ENCODE measurements at places on chromosomes 6 and 20. TPM values are rescaled to one million over a fixed set of nuclear protein-coding genes. Genes with fewer than 3 reads are reported as not detected.

- H3K27me3 ChIP-seq: peaks cover 4% of the 10 kb centered on the region
- DNase-seq: no peak
- H3K36me3 ChIP-seq: no peaks in the 10 kb centered on the region
- no peak overlapping the region for H3K4me3 ChIP-seq
- no peak overlapping the region for H3K27ac ChIP-seq
These were observed 33.3 kb downstream of the CPNE5 start for GRCh38 chr6:36805917-36806316.

DNA sequence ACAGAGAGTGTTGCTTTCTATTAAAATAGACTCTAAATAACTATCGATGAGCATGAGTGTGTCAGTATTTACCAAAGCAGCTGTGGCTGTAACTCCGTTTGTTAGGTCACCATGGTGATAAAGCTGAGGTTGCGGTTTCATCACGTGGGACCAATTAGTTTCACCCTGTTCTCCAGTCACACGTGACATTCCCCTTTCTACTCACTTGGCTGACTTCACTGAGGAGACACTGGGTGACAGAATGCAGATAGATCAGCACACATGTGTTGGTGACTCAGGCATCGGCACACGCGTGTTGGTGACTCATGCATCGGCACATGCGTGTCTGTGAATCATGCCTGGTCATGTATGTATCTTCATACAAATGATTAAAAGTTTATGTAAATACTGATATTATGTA lies 285.4 kb downstream of the THBS2 start:
- H3K4me1 ChIP-seq: no peaks in the 10 kb centered on the region
- H3K36me3 ChIP-seq: no peaks in the 10 kb centered on the region
- no peak overlapping the region for H3K4me3 ChIP-seq
- H3K27me3 ChIP-seq: no peaks in the 10 kb centered on the region
- DNase-seq: peak; percentile 57

- peak overlapping the region; percentile 47 for H3K4me3 ChIP-seq
- DNase-seq: peak; percentile 91
- H3K27me3 ChIP-seq: no peaks in the 10 kb centered on the region
- H3K36me3 ChIP-seq: no peaks in the 10 kb centered on the region
- H3K27ac ChIP-seq: peak overlapping the region; percentile 55
These were observed 48.1 kb downstream of the NOL4L start for GRCh38 chr20:32536851-32537656.

DNA sequence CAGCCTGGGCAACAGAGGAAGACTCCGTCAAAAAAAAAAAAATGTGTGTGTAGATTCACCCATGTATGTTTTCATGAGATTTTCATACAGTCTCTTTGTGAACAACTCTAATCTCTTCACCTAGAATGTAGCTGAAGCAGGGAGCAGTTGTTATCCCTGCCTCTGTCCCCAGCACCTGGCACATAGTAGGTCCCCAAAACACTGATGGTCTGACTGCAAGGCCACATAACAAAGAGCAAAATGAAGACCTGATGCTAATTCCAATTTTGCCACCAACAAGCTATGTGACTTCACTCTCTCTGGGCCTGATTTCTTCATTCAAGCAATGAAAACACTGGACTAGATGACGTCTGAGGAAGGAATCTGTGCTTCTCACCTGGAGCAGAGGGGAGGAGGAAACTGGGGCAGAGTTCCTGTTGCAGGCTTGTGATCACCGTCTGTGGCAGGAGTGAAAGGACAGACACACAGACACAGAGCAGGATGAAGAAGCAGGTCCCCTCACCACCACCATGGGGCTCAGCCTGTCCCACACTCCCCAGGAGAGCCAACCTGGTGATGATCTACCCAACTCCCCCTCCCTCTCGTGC lies 4.6 kb downstream of the SLC44A4 start:
- no peak overlapping the region for H3K4me3 ChIP-seq
- no peak for DNase-seq
- H3K36me3 ChIP-seq: no peaks in the 10 kb centered on the region
- H3K27ac ChIP-seq: peak overlapping the region; percentile 65
- H3K27me3 ChIP-seq: no peaks in the 10 kb centered on the region
- H3K4me1 ChIP-seq: peaks cover 14% of the 10 kb centered on the region

- H3K4me3 ChIP-seq: no peak overlapping the region
- no peaks in the 10 kb centered on the region for H3K27me3 ChIP-seq
- H3K36me3 ChIP-seq: no peaks in the 10 kb centered on the region
- peaks cover 32% of the 10 kb centered on the region for H3K4me1 ChIP-seq
- no peak for DNase-seq
- H3K27ac ChIP-seq: peak overlapping the region; percentile 87
These were observed 198.3 kb downstream of the BCAS1 start for GRCh38 chr20:53872081-53872541.

DNA sequence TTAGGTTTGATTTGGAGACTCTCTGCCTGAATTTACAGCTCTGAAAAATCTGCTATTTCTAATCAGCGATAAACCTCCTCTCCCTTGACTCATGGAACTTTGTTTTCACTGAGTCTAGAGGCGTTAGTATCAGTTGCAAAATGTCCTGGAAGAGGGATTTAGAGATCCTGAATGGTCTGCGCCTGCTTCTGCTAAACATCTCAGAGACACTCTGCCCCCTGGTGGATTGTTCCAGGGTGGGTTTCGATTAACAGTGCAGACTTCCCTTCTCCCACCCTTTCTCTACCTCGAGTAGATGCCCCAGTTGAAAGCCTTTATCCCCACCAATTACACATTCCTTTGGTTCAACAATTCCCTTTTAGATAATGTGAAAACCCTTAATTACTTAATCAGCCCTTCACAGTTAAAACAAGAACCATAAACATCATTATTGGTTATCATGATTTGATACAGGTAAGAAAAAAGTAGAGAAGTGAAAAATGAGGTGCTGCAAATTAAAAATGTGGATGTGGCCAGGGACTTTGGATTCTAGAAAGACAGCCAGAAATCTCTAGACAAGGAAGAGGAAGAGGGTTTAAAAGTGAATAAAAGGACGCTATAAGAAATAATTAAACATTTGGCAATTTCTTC lies 5.5 kb downstream of the HTR1B start:
- no peak overlapping the region for H3K4me3 ChIP-seq
- peaks cover 24% of the 10 kb centered on the region for H3K27me3 ChIP-seq
- peak; percentile 43 for DNase-seq
- no peaks in the 10 kb centered on the region for H3K36me3 ChIP-seq

DNA sequence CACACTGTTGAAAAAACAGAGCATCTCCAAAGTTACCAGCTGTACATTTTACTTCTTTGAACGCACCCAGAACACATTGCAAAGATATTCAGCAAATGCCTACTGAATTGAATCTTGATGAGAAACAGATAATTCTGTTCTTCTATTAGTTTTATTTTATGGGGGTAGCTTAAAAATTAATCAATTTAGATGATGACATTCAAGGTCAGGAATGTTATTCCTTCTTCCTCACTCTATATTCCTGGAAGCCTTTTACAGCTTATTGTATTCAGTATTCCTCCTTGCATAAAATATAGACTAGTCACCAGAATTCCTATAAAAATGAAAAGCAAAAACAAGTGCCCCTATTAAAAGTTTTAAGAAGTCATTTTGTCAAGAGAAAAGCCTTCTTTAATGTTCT lies 21.4 kb upstream of the GMDS start:
- H3K27ac ChIP-seq: no peak overlapping the region
- H3K36me3 ChIP-seq: peaks cover 28% of the 10 kb centered on the region
- H3K4me1 ChIP-seq: no peaks in the 10 kb centered on the region
- H3K4me3 ChIP-seq: no peak overlapping the region

- H3K36me3 ChIP-seq: no peaks in the 10 kb centered on the region
- no peak overlapping the region for H3K4me3 ChIP-seq
- no peaks in the 10 kb centered on the region for H3K27me3 ChIP-seq
- DNase-seq: no peak
These were observed 652.8 kb upstream of the CITED2 start for GRCh38 chr6:140027219-140027618.

Gene GPR6
- not detected for total RNA-seq

DNA sequence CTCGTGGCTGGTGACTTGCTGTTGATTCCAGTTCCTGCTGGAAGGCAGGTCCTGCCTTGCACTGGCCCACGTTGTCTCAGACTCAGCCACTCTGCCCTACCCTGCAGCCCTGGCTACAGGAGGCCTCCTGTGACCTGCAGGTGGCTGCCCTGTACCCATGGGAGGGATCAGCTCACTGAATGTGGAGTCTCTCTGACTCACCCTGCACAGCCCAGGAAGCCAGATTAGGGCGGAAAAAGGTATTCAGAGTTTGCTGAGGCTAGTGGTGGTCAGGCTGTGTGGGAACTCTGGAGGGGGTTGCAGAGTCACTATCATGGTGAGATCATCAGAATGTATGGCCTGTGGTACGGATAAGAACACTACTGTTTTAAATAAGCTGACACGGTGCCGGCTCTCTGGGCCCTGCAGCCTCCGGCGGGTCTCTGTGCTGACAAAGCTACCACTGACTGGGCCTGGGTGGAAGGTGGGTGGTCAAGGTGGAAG lies 24.7 kb upstream of the PYGB start:
- H3K4me3 ChIP-seq: no peak overlapping the region
- H3K27ac ChIP-seq: peak overlapping the region; percentile 24
- peak; percentile 71 for DNase-seq
- peaks cover 25% of the 10 kb centered on the region for H3K4me1 ChIP-seq
- no peaks in the 10 kb centered on the region for H3K27me3 ChIP-seq

Gene RIMS4
- not detected for total RNA-seq

DNA sequence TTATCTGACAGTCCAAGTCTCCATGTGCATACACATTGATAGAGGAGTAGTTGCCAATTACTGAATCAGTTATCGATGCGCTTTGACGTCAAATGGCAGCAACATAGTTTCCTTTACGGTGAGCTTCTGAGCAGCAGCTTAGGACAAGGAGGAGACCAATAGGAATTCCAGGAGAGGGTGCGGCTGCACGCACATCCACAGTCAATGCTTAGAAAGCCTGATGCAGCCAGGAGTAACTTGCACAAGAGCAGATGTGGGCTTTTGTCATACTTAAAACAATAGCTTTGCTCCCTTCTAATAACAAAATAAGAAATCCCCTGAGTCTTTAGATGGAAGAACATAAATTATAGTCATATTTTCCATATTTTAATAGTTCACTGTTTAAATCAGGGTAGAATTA lies 442.1 kb downstream of the BCKDHB start:
- no peak overlapping the region for H3K27ac ChIP-seq
- H3K27me3 ChIP-seq: no peaks in the 10 kb centered on the region
- no peak for DNase-seq
- H3K4me3 ChIP-seq: no peak overlapping the region

Gene SMLR1
- total RNA-seq: not detected

Gene DHX16
- 144 TPM for total RNA-seq

Gene CAP2
- total RNA-seq: 4.8 TPM

- no peak overlapping the region for H3K4me3 ChIP-seq
- H3K27me3 ChIP-seq: no peaks in the 10 kb centered on the region
- H3K4me1 ChIP-seq: no peaks in the 10 kb centered on the region
- no peaks in the 10 kb centered on the region for H3K36me3 ChIP-seq
- no peak for DNase-seq
- no peak overlapping the region for H3K27ac ChIP-seq
These were observed 47.4 kb downstream of the HDAC2 start for GRCh38 chr6:113923526-113923925.

Gene SCRT2
- total RNA-seq: not detected

DNA sequence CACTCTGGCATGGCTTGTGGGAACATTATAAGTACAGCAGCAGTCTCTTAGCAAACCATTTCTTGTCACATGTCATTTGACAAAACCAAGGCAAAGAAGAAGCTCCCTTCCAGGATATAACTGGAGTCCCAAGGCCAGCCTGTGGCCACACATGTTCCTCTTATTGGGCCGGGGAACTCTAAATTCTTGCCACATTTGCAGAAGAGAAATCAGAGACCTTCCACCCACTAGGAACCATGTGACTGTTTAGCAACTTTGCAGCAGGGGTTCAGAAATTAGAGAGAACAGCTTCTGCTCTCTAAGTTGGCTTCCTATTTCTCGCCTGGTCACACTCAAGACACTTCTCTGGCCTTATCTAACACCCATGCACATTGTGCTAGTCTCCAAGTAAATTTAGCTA lies 20.4 kb upstream of the MEP1A start:
- H3K4me3 ChIP-seq: no peak overlapping the region
- DNase-seq: peak; percentile 13
- H3K36me3 ChIP-seq: no peaks in the 10 kb centered on the region
- H3K4me1 ChIP-seq: no peaks in the 10 kb centered on the region
- H3K27ac ChIP-seq: peak overlapping the region; percentile 8

DNA sequence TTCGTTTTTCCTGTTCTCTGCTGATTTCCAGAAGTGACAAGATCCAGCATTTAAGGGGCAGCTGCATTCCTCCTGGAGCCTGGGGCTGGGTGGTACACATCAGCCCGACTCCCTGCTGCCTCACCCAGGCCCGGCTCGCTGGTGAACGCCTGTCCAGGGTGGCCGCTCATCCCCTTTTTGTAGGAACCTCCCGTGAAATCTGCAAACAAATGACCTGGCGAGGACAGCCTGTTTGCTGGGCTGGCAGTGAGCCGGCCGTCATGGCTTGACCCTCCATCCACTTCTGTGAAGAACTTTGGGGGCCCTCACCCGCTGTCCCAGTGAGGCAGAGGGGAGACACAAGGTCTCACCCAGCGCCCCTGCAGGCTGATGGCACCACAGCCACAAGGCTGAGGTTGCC lies 39.0 kb downstream of the PYGB start:
- peak; percentile 5 for DNase-seq
- H3K27ac ChIP-seq: no peak overlapping the region
- H3K4me3 ChIP-seq: no peak overlapping the region
- no peaks in the 10 kb centered on the region for H3K27me3 ChIP-seq
- H3K36me3 ChIP-seq: peaks cover 71% of the 10 kb centered on the region

Gene CARMIL1
- 70.3 TPM for total RNA-seq

Gene VIP
- 12.8 TPM for total RNA-seq

Gene SEL1L2
- total RNA-seq: not detected

Gene ZC3H12D
- 24.3 TPM for total RNA-seq

Gene NNAT
- total RNA-seq: 11.3 TPM

Gene PACRG
- 1.2 TPM for total RNA-seq

Gene ALDH8A1
- total RNA-seq: not detected

DNA sequence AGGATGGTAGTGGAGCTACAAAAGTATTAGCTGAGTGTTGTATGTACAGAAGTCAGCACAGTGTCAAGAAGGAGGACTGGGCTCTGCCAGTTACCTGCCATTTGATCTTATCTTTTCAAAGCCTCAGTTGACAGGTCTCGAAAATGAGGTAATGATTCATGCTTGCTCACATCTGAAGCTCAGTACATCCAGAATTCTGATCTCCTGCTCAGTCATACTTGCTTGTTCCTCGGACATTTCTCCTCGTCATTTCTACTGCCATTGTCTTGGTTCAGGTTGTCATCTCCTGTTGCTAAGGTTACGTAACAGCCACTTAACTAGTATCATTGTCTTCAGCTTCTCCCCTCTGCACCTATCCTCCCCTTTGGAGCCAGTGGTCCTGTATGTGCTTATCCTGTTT lies 89.5 kb downstream of the SLX4IP start:
- H3K27me3 ChIP-seq: no peaks in the 10 kb centered on the region
- peaks cover 13% of the 10 kb centered on the region for H3K4me1 ChIP-seq
- H3K27ac ChIP-seq: peak overlapping the region; percentile 62

GRCh38 chr6:160031871-160032270 lies 63.0 kb downstream of the IGF2R start:
- H3K27me3 ChIP-seq: no peaks in the 10 kb centered on the region
- no peaks in the 10 kb centered on the region for H3K4me1 ChIP-seq
- H3K27ac ChIP-seq: no peak overlapping the region
- H3K4me3 ChIP-seq: no peak overlapping the region
- no peak for DNase-seq

- H3K36me3 ChIP-seq: no peaks in the 10 kb centered on the region
- no peak for DNase-seq
- H3K27me3 ChIP-seq: no peaks in the 10 kb centered on the region
- no peak overlapping the region for H3K27ac ChIP-seq
These were observed 11.3 kb downstream of the ZHX3 start for GRCh38 chr20:41306061-41306727.

Gene THBD
- 7.8 TPM for total RNA-seq
